Activated T-cell treated with anti-CD3 and anti-CD28 coated beads for 24 hours (primary cell): ENCODE measurements at places on chromosomes 12 and 14.

DNA sequence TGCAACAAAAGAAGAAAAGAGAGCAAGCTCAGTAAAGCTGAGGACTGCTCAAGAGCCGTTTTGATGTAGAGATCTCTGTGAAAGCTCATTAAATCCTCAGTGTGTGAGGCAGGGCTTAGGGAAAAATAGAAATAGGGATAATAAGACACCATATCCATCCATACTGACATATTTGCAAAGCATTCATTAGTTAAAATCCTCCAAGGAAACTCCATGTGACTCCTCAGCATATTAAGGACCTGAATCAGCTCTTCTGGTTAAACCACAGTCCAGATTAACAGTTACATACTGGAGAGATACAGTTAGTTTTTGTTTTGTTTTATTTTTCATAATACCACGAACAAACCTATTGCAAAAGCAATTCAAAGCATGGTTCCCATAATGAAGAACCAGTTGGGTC lies 288.2 kb downstream of the PAWR start:
- no peak for DNase-seq

- no peak for DNase-seq
Observed at GRCh38 chr12:19458733-19459132, 19.4 kb downstream of the AEBP2 start.

DNA sequence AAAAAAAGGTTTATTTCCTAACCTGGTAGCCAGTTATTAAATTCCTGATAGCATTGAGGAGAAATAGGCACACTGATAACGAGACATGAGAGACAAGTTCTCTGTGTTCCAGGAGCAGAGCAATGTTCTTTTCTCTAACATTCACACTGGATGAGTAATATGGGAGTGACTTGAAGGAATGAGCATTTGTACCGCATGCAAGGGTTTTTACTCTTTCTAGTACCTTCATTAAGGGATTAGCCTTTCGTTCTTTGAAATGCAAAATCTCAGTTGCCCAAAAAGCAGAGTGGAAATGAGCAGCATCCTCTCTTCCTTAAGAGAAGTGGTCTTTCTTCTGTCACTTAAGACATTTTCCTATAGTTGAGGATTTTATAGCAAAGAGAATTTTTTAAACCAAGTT lies 54.7 kb downstream of the FGD4 start:
- no peak for DNase-seq

DNA sequence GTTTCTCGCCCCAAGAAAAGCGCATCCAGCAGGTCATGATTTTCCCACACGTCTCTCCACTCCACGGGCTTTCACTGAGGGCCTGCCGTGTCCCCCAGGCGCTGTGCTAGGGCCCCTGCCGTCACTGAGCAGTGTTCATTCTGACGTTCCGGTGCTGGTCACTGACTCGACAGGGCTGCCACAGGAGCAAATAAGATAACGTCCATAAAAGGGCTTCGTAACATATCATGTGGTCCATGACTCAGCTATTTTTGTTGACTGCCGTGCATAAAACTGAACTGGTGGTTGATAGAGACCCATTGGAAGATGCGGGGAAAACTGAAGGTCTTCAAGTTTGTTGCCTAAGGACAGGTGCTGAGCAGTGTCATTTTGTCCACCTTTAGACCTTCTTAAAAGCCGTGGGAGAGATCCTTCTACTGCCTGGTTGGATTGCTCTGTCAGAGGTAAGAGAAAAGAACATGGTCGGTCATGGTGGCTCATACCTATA lies 46.3 kb downstream of the ADGRD1 start:
- DNase-seq: no peak

DNA sequence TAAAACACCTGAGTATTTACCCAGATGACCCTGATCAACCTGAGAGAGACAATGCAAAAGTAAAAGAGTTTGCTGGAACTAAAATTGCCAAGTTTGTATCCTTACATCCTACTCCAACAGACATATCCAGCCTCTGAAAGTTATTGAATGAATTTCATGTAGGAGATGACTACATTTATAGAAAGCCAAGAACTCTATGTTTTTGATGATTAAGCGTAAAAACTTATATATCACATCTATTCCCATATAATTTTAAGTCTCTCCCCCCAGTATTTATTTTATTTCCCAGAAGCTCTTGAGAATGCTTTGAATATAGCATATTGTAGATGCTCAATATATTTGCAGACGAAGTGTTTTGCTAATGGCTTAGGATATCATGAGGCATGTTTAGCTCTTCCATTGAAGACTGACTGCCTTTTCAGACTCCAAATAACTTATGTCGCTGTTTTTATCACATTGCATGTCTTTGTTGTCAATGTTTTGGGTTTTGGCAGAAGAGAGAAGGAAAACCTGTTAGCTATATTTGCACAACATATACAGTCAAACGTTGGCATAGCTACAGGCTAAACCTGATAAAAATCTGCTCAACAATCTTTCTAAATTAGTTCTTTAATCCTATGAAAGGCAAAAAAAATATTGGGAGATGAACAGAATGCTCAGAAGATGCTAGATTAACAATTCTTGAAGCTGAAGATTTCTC lies 213.6 kb downstream of the DIO2 start:
- no peak for DNase-seq

- no peak for DNase-seq
Observed at GRCh38 chr14:19918553-19919264, 1.7 kb upstream of the OR4K5 start.

DNA sequence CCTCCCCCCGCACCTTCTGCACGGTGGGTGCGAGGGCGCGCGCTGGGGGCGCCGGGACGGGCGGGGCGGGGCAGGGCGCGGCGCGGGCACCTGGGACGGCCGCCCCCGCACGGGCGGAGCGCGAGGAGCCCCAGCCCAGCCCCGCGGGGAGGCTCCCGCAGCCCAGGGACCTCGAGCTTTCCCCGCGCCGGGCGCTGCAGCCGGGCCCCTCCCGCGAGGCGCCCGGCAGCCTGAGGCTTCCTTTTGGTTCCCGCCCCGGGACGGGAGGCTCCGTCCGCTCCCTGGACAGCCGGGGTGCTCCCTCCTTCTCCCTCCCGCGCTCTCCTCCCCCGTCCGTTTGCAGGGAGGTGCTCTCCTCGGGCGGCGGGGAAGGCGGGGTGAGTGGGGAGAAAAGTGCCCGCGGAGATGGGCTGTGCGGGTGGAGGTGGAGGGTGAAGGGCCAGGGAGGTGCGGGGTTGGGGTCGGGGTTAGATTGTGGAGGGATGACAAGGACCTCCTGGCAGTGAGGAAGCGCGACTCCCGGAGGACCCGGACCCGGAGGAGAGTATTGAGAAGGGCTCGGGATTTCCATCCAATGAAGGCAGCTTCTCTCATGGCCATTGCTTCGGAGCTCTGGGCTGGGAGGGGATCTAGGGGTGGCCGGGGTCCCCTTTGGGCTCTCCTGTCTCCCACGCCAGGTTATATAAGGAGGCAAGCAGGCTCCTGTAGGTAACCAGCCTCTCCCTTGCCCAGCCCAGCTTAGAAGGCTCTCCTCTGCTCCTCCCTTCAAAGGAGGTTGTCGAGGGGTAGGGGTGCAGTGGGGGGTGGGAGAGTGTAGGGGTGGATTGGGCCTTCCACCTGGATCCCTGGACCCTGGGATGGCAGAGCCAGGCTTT lies 645 bp downstream of the JDP2 start:
- DNase-seq: no peak

DNA sequence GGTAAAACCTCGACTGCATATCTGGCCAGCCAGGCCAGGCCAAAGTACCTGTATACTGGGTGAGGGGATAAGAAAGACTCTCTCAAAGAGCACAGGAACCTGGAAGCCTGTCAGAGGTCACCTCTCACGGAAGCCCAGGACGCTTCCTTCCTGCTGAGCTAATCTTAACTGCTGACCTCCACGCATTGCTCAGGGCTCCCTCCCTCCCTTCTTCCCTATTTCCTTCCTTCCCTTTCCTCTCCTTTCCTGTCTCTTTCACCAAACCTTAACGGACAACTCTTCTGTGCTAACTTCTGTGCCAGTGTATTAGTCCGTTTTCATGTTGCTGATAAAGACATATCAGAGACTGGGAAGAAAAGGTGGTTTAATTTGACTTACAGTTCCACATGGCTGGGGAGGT lies 14.8 kb upstream of the RNASE10 start:
- no peak for DNase-seq

DNA sequence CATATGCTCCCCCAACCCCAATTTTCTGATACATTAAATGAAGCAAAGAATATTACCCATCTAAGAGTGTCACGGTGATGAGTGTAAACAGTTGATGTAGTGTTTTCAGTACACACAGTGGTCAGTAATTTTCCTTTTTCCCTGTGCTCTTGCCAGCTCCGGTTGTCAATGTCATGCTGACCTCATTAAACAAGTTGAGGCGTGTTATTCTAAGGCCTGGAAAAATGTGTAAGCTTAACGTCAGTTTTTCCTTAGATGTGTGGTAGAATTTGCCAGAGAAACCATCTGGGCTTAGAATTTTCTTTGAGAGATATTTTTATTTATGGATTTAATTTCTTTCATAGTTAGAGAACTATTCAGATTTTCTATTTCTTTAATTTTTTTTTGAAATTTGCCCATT lies 11.7 kb upstream of the SERPINA6 start:
- no peak for DNase-seq

GRCh38 chr14:51431741-51432140 lies 191.7 kb downstream of the TMX1 start:
- no peak for DNase-seq

DNA sequence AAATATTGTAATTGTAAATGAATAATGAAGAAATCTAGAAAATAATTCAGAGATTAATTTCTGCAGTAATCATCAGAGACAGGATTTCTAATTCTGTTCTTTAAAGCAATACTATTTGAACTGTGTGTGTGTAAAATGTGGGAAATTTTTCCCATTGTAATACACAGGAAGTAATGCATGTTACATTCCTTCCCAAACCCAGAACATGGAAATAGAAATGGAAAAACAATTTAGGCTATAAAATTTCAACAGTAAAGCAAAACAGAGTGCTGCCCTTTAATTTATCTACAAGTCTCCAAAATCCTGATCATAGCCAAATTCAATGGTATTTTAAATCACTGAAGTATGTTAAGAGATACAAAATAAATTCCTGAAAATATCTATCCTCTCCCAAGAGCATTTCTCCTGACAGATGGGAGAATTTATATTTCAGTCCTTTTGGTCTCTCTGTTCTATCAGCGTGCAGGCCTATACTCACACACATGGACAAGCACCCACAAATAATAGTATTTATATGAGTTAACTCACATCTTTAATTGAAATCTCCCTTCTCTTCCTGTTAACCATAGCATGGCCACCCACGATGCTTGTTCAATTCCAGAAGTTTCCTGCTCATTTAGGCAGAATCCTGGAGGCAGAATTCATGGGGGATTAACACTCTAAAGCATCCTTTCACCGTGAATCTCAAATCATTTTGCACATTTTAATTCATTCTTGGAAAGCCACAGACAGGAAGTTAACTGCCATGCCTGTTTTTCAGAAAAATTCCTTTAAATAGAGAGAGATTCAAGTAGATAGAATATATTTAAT lies 1465.4 kb upstream of the FLRT2 start:
- DNase-seq: no peak

DNA sequence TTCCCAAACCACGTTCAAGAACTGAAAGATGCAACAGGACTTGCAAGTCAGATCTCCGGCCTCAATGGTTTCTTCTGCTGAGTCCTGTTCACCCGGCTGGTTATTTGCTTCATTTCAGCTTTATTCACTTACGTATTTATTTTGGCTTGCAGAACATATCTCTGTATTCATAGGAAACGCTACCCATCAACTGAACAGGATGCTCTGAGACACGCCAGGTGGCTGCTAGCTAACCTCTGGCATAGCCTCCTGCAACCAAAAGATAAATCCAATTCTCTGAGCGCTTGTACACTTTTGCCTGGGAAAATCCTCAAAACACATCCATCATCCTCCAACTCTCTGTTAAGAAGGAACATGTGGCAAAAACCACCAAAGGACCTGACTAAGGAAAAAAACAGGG lies 17.3 kb downstream of the MAP3K9 start:
- no peak for DNase-seq

DNA sequence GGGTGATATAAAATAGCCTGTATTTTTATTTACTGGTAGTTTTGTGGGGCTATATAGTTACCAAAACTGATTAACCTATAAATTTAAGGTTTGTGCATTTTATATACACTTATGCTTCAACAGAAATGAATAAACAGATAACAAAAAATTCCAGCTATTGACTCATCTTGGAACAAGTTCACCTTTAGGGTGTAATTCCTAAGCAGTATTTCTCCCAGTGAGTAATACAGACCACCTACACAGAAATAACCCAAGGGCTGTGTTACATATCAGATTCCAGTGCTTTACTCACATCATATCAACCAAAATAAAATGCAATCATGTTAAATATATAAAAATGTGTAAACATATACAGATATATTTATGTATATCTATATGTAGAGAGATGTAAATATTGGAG lies 345.6 kb downstream of the ADAMTS20 start:
- no peak for DNase-seq

DNA sequence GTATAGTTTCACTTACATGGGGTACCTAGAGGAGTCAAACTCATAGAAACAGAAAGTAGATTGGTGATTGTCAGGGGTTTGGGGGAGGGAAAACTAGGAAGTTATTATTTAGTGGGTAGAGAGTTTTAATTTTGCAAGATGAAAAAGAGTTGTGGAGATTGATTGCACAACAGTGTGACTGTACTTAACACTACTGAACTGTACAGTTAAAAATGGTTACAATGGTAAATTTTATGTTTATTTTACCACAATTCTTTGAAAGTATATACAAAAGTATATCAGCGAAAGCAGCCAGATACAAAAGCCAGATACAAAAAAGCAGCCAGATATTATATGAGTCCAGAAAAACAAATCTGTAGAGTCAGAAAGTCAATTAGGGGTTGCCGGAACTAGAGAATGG lies 247.6 kb downstream of the IPO8 start:
- DNase-seq: no peak

DNA sequence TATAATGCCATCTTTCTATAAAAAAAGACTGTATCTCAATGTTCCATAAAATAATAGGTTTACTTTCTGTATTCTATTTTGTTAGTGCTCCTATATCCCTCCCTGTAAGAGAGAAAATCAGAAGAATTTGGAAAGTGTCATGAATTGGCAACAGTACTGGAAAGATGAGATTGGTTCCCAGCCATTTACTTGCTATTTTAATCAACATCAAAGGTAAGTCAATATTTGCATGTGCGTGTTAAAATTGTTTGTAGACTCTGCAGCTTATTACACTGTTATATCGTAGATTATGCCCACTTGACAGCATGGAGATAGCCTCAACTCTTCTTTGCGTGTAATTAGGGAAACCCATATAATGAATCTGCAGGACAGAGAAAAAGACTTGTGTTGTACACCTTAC lies 34.0 kb downstream of the KCNMB4 start:
- no peak for DNase-seq

DNA sequence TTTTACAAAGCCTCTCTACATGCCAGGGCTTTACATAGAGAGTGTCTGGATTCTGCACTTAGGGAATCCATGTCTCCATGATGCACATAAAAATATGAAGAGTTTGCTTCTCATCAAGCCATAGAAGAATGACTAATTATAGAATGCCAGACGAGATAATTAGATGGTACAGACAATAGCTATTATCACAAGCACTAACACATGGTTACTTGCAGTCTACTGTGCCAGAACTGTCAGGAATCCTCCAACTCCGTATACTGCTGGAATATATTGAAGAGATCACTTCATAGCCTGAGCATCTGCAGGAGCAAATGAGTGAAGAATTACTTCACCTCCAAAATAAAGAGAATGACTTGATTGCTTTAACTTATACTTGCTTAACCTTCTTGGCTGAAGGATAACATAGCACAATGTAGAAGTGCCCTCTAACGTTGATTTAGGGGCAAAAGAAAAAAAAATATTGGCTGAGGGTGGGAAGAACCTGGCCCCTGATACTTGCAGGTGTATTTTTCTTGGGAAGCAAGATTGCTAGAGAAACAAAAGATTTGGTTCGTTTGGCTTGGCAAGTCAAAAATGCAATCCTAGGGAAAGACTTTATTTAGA lies 272.8 kb upstream of the FAR2 start:
- DNase-seq: no peak

GRCh38 chr12:58905422-58905821 lies 14.9 kb downstream of the LRIG3 start:
- no peak for DNase-seq
